Activated T-cell treated with anti-CD3 and anti-CD28 coated beads for 48 hours (primary cell): ENCODE measurements at places on chromosomes 3 and 15.

DNA sequence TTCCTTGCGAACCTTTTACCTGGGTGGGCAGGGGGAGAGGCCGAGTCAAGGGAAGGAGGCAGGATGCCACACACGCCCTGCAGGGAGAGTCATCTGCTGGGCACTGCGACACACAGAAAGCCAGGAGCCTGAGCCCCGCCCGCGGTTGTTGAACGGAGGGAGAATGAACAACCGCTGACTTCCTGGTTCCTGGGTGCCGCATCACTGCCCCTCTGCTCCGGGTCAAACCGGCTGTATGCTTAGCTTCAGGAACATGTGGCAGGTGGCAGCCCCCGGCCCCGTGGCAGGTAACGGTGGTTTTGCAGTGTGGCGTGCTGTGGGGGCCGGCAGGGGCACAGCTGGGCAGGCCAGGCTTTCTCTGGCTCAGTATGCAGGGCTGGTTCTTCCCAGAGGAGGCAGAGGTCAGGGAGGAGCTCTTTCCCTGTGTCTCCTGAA, 33.4 kb downstream of the APBA2 start:
- peak; percentile 26 for DNase-seq

DNA sequence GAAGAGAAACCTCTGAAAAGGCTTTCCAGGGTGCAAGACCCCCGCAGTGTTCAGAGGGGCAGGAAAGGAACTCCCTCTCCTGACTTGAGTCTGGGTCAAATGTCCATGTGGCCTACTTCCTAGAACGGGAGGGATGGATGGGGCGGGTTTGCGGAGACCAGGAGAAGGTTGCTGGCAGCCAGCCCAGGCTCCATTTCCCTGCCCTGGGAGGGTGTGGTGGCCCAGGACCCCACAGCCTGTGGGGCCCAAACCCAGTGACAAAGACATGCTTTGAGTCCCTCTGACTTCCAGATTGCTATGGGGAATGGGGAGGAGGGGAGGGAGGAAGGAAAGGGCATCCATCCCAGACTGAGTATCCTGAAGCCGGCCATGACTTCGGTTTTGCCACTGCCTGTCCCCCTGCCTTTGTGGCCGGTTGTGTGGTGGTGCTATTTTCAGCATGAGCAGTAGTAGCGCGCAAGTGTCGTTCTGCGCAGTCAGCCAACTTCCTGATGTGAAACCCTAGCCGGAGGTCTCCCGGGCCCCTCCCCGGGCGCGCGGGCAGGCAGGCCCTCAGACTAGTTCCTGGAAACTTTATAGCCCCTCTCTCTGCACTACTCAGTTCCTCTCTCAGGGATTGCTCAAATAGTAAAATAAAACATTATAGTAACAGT, 24.4 kb downstream of the MAGEF1 start:
- DNase-seq, result no peak

GRCh38 chr3:168752339-168752738, 656.6 kb upstream of the GOLIM4 start:
- no peak for DNase-seq

GRCh38 chr3:186124592-186124991, 15.7 kb upstream of the ETV5 start:
- DNase-seq, result no peak

- no peak for DNase-seq
These were observed 435.7 kb downstream of the MCTP2 start for GRCh38 chr15:94667109-94667508.

DNA sequence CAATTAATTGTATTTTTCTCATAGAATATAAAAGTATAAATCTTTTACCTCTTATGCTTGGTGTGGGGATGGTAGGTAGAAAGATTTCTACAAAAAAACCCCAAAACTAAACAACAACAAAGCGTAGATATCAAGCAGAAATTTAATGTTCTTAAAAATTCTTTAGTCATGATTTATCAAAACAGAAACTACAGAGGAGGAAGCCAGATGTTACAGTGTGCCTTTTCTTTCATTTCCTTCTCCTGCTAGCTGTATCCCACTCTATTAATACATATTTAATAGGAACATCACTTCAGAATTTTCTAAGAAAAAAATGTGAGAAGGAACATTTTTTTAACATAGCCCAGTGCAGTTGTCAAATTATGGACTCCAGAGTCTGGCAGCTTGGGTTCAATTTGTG, 420.6 kb downstream of the TUSC7 start:
- no peak for DNase-seq

- DNase-seq, result no peak
These were observed 245.7 kb downstream of the FAM43A start for GRCh38 chr3:194931347-194931746.

GRCh38 chr3:101050866-101051265, 57.6 kb upstream of the ABI3BP start:
- no peak for DNase-seq

GRCh38 chr15:90219421-90220141, 14.2 kb downstream of the CIB1 start:
- DNase-seq, result peak; percentile 53

DNA sequence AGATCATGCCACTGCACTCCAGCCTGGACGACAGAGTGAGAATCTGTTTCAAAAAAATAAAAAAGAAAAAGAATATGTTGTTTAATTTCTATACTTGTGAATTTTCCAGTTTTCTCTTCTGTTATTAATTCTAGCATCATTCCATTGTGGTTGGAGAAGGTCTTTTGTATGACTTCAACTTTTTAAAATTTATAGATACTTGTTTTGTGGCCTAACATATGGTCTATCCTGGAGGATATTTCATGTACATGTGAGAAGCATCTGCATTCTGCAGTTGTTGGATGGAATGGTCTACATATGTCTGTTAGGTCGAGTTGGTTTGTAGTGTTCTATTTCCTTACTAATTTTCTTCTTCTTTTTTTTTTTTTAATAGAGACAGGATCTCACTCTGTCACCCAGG, 35.6 kb downstream of the MAP1A start:
- no peak for DNase-seq

DNA sequence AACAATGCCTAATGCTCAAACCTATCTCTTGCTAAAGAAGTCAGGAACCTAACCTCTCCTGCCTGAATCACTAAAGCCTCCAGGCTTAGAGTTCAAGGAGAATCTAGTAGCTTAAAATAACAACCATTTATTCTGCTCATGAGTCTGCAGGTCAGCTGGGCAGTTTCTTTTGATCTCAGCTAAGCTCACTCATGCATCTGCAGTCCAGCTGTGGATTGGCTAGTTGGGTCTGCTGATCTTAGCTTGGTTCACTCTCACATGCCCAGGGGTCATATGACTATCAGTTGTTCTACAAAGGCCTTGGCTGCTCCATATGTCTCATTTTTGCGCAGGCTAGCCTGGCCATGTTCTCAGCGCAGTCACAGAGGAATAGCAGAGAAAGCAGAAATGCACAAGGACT, 109.2 kb upstream of the STT3B start:
- no peak for DNase-seq
